NCI-H1092 (cell line): ENCODE measurements at places on chromosomes 12 and 14.

DNA sequence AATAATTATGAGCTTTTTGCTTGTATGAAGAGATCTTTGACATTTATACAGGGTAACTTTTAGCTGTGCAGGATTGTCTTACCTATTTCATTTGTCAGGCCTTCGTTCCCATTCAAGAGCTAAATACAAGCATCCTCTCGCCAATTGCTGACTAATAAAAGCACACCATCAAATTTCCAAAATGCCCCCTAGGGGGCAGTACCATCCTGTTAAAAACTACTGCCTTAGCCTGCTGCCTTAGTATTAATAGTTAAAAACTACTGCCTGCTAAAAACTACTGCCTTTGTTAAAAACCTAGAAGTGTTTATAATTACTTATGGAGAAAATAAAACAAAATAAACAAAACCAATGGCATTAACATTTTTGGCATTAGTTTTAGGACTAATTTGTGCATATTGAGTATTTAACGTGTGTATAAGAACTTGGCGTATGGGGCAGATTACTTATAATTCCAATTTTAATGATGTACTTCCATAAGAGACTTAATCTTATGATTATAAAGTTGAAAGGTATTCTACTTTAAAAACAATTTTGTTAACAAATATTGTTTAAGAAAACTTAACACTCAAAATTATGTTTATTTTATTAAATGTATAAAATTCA is 3.0 kb upstream of the IFI27L2 start:
- peak; percentile 33 for DNase-seq

DNA sequence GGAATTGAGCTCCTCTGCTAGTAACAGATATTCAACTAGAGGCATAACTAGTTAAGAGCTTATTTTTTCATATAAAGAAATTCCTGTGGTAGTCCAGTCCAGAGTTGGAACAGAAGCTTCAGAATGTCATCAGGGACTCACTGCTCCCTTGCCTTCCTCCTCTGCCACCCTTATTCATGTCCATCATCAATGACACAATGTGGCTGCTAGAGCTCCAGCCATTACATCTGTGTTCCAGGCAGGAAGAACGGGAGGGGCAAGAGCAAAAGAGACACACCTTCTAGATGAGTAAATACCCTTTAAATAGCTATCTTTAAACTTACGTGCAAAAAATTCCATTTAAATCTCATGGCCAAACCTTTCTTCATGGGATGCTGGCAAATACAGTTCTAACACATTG is 47.3 kb upstream of the HMGA2 start:
- DNase-seq = no peak

DNA sequence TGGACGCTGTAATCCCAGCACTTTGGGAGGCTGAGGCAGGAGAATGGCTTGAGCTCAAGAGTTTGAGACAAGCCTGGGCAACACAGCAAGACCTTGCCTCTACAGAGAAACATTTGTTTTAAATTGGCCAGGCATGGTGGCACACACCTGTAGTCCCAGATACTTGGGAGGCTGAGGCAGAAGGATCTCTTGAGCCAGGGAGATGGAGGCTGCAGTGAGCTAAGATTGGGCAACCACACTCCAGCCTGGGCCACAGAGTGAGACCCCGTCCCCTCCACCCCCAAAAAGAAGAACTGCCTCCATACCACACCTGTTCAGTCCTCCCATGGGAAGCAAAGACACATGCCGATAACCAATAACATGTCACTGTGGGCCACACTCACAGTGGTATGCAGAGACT is 19.2 kb downstream of the CCDC85C start:
- DNase-seq = no peak

DNA sequence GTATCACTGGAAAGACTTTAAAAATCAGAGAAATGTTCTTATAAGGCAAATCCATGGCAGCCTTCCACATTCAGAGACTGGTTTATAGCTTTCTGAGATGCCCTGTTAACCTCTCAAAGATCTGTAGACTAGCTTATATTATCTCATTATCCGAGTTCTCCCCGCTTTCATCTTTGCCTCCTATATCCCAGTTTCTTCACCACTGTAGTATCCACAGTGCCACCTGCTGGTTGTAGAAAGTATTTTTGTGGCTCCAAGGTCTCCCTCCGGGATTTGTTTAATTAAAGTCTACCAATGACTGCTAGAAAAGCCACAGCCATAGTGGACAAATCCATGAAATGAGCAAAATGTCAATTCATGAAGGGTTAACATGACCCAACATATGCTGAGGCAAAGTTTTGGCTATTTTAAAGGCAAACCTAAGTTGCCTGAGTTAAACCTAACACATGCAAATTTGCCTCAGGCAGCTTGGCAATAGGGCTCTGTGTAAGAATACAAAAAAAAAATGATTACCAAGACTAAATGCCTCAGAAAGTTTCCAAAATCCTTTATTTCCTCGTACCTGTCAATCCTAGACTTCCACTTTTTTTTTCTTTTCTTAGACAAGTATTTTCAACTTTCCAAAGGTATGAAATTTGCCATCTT is 218.8 kb upstream of the BMP4 start:
- DNase-seq = peak; percentile 73

GRCh38 chr12:130873106-130873795 is 1.4 kb downstream of the RAN start:
- no peak for DNase-seq

DNA sequence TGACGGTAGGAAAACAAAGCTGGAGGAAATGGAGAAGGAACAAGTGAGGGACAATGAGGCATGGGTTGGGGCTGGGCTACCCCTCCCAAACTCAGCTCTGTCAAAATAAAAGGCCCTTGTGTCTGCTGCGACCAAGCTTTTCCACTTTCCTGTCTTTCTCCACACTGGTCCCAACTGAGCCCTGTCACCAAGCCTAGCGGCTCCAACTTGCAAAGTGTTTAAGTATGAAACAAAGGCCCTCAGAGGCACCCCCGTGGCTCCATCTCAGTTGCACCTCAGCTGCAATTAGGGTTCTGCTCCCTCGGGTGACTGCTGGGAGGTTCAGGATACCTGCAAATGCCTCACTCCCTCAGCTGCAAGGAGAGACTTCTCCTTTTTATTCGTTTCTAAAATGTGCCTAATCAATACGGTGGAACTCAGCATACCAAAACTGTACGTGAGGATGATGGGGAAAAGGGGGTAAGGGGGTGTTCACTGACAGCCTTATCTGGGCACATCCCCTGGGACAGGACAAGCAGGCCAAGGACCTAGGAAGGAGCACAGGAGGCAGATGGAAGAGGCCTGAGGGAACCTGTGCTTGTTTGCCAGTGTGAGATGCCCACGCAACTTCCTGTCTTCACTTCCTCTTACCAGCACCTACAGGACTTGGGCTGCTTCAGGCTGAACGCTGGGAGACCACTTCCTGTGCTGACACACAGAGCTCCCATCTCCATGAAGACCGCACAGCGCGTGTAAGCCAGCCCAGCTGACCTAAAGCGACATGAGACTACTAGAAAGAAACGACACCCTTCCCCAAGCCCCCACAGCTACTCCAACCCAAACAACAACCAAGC is 8.9 kb downstream of the VAMP1 start:
- DNase-seq = no peak

DNA sequence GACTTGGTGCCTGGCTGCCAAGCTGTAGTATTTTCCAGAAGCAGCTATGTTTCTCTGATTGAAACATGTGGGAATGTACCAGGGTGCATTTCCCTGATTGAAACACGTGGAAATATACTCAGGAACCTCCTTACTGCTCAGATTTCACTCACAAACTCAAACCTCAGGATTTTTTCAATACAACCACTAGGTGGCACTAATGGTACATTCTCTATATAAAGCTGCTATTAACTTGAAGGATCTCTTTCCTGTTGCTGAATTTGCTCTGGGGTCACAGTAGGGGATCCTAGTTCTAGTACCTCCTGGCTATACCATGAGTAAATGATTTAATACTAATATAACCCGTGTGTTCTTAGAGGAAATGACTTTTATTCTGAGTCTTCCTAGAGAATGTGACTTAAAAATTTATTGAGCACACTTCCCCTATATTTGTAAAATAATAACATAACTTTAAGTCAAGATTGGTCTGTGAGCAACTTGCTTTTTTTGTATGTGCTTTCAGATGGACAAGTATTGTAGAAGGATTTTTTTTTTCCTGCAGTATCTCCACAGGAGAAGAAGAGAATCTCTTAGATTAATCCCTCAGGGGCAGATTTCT is 173.8 kb upstream of the MIS18BP1 start:
- peak; percentile 9 for DNase-seq

DNA sequence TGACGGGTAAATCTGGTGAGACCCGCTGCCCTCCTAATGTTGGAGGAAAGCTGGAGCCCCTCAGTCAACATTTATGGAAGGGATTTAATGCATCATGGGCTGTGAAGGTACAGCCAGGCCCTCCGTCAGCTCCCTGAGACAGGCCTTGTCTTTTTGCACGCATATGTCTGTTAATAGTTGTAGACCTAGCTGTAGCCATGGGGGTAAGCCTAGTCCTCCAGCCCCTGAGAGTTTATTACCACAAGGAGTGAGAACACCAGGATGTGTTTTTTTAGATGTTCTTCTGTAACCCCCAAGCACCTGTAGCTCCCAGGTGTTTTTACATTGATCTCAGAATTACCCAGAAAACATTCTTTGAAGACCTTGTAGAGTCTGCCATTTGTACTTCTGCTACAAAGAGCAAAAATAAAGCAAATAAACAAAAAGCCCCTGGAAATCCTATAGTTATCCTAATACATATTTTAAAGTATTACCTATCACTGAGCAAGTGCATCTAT is 25.5 kb downstream of the ETV6 start:
- no peak for DNase-seq

DNA sequence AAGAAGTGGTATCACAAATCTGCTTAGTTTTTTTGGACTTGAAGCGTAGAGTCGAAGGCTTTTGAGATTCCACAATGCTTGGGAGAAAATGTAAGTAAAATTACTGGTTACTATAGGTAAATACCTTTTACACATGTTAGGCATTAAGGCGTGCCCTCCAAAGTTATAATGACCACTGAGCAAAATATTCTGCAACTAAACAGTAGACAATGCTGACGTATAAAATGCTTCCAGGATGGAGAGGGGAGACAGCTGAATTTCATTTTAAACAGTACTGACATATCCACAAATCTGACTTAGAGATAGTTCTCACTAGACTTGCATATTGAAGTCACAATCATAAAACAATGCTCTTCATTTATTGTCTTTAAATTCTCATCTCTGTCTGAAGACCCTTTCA is 144.5 kb upstream of the DCN start:
- no peak for DNase-seq

- DNase-seq = no peak
These were observed 65.2 kb upstream of the HSPB8 start for GRCh38 chr12:119113496-119113986.

DNA sequence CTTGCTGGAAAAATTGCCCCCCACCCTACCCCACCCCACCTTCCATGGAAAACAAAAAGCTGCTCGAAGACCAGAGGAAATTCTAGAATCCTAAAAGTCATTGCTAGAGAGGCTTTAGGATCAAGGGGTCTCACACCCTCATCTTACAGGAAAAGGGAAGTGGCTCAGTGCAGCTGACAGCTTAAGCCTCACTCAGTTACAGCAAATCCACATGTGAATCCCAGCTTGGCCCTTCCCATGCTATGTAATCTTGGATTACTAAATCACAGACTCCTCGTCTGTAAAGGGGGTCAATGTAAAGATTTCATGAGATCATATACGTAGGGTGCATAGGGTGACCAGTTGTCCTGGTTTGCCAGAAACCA is 25.9 kb downstream of the CMKLR1 start:
- no peak for DNase-seq

DNA sequence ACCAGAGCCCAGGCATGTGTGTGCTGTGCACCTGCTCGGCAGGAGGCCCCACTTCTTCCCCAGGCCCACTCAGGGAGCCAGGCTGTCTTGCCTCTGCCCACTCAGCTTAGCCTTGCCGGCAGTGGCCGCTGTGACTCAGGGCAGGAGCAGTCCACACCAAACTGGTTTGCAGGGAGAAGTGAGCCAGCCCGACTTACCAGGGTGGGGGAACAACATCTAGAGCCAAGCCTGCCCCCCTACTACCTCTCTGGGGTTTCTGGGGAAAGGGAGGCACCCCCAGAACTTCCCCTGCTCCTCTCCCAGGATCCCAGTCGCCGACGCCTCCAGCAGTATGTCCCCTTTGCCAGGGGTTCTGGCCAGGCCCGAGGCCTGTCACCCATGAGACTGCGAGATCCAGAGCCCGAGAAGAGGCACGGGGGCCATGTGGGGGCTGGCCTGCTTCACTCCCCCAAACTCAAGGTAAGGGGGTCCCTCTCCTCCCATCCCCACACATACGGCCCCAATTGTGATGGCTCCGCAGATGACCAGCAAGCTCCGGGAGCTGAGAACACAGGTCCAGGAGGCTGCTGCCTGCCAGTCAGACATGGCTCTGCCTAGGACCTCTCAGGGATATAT is 3.0 kb downstream of the PLEKHG6 start:
- no peak for DNase-seq

DNA sequence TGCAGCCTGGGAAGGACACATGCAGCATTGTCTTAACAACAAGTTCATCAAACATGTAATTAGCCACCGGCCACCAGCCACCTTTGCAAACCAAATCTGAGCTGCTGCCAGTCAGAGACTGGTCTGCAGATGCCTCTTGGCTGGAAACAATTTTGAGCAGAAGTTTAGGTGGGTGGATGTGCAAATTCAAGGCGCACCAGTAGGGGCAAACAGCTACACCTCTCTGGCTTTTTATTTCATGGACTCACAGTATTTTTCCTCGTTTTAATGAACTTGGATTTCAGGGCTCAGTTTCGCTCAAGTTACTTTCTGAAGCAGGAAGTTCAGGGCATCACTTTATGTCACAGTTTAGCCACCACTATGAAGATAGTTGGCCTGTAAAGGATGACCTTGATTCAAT is 94.3 kb downstream of the OTX2 start:
- DNase-seq = no peak

GRCh38 chr14:92563359-92563758 is 49.8 kb downstream of the RIN3 start:
- no peak for DNase-seq

DNA sequence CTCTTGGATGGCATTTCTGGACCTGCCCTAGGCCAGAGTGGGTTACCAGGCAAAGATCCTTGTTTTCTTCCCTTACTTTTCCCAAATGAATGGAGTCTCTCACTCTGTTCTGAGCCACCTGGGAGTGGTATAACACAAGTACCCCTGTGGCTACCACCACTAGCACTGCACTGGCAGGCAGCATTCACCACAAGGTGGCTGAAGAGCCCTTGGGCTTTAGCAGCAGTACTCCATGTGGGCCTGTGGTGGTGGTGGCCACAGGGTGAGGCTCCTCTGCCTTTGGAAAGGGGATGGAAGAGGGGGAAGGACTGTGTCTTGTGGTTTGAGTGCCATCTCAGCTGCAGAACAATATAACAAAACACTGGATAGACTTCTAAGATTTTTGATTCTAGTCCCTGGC is 38.1 kb upstream of the LMNTD1 start:
- DNase-seq = no peak
